ENCODE measurements at places on chromosomes 5 and 9.

GRCh38 chr9:99860266-99860665 is 38.6 kb downstream of the NR4A3 start:
- no peak for DNase-seq

DNA sequence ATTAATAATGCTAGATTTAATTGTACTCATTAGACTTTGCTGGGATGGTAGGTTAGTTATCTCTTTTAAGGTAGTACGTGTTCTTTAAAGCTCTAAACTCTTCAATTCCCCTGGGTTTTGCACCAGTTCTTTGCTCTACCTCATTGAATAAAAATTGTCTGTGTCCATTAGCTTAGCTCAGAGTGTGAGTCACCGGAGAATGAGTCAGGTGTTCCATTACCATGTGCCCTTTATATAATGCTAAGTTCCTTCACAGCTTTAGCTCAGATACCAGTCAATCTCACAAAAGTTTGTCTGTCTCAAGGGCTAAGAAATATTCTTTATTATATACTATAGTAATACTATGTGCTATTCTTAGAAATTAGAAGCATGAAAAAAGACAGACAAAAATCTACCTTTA is 339.4 kb downstream of the PRELID2 start:
- DNase-seq, result peak; percentile 2

DNA sequence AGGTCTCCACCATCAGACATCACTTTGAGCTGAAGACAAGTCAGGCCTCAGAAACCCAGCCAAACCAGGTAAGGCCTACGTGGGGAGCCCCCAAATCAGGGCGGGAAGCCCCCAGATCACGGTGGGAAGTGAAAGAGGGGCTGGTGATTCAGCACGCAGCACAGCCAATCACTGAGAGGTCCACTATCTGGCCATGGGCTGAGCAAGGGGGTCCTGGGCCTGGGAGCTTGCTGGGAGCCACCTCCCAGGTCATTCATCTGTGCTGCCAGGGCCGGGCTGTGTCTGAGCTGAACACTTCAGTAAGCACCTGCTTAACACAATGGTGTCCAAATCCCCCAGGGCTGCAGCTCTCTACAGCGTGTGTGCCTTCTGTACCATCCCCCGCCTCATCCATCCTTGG is 15.5 kb downstream of the MED10 start:
- DNase-seq, result no peak

- peak; percentile 15 for DNase-seq
Measured at GRCh38 chr5:37208883-37209797, 40.0 kb downstream of the CPLANE1 start.

DNA sequence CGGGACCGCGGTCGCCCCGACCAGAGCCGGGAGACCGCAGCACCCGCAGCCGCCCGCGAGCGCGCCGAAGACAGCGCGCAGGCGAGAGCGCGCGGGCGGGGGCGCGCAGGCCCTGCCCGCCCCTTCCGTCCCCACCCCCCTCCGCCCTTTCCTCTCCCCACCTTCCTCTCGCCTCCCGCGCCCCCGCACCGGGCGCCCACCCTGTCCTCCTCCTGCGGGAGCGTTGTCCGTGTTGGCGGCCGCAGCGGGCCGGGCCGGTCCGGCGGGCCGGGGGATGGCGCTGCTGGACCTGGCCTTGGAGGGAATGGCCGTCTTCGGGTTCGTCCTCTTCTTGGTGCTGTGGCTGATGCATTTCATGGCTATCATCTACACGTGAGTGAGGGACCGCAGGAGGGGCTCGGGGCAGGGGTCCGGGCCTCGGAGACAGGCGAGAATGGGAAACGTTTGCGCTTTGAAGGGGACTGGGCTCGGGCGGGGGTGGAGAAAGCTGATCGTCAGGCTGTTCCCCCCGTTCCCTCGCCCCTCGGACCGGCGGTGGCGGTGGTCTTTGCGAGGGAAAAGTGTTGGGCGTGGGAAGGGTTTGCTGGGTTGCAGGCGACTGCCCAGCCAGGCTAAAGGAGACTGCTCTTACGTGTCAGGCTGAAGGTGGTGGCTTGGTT is 457 bp downstream of the UGCG start:
- DNase-seq, result peak; percentile 36

GRCh38 chr9:121160025-121160424 is 41.6 kb downstream of the RAB14 start:
- no peak for DNase-seq

- no peak for DNase-seq
Measured at GRCh38 chr9:97773723-97774122, 76.6 kb upstream of the XPA start.

GRCh38 chr9:297104-297972 is 82.7 kb downstream of the DOCK8 start:
- DNase-seq, result peak; percentile 19

DNA sequence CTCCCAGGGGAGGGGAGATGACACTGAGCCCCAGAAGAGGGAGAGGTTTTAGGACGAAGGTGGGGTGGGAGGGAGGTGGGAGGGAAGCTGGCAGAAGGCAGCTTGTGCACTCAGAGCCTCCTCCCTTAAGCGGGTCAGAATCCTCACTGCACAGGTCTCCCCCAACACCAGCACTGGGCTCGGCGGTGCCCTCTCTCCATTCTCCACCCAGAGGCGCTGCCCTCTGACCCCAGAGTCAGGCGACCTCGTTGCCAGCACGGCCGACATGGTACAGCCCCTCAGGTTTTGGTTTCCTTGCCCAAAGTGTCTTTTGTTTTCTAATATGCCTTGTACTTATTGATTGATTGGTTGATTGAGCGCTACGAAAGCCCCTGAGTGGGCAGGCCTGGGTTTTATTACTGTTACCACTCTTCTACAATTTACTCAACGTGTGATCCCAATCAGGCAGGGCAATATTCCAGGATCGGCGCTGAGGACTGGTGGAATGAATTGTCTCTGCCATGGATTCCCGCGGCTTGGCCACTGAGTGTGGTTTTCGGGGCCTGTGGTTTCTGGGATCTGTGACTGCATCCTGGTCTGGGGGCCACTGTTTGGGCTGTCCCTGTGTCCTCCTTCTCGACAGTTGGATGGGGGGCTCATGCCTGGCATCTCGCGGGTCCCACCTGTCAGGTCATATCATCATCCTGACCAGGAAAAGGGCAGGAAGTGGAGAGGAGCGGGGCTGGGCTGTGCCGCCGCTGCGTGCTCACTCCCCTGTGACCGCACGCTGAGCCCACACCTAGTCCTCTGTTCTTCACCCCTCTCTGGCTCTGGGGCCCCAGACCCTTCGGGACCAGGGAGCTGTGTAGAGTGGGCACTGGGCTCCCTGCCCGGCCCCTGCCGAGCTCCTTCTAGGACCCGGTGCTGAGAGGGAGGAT is 9.6 kb upstream of the FCN2 start:
- no peak for DNase-seq

GRCh38 chr5:141714542-141715310 is 32.7 kb upstream of the ARAP3 start:
- DNase-seq, result no peak

- DNase-seq, result no peak
Measured at GRCh38 chr5:118891252-118891651, 97.1 kb downstream of the DTWD2 start.

GRCh38 chr9:18684593-18685317 is 210.8 kb downstream of the ADAMTSL1 start:
- no peak for DNase-seq

GRCh38 chr5:80266566-80266965 is 10.7 kb upstream of the SERINC5 start:
- no peak for DNase-seq

DNA sequence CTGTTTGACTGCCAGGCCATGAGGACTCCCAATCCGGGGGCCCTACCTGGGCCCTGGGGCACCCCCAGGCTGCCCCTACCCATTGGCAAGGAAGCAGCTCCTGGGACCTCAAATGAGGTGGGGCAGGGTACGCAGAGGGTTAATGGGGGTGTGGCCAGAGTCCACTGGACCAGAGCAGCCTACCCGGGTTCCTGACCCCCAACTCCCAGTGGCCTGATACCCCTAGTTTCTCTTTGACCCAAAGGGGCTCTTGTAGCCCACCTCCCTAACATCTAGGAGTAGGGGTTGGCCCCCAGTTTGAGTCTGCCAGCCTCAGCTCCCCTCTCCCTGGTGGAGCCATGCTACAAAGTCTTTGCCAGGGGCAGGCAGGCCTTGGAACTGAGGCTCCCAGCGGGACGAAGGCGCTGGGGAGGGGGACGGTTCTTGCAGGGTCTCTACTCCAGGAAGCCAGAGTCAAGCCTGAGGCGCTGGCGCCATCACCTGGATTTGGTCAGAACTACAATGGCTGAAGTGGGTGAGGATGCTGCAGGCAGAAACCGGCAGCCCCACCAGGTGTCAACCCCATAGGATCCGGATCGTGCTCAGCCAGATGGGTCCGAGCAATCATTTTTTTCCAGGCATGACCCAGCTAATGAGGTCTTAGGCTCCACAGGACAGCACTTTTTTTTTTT is 8.4 kb upstream of the CERCAM start:
- peak; percentile 74 for DNase-seq

DNA sequence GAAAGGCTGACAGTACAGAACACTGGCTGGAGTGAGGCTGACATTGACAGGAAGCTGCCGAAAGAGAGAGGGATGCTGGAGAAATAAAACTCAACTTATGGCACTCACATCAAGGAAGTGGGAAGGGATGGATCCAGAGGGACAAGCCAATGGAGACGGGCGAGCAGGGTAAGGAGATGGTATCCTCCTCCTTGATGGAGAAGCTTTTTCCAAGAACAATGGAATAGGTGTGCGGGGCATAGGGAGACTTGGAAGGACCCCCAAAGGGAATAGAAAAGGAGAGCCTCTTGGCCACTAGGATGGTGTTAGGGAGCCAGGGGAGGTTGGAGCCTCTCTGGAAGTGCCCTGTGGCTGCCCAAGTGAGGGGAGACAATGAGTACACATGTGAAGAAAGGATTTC is 58.4 kb upstream of the GRHPR start:
- no peak for DNase-seq

- DNase-seq, result no peak
Measured at GRCh38 chr5:157473383-157474320, 13.6 kb downstream of the NIPAL4 start.

GRCh38 chr5:172730981-172731679 is 39.9 kb downstream of the DUSP1 start:
- DNase-seq, result no peak

DNA sequence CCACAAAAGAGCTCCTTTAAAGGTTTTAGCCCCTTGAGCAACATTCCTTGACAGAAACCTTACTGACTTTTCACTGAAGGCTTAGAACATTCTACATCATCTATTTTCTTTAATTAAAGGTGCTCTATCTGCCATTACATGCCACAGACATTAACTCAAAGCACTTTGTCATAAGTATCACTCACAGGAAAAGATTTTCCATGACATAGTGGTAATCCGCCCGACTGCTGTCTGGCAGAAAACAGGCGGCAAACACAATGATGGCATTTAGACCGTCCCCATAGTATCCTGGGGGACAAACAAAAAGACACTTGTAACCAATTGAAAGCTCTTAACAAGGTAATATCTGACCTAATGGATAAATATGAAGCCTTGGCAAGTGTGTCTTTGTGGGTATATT is 126.2 kb upstream of the PCA3 start:
- DNase-seq, result no peak

DNA sequence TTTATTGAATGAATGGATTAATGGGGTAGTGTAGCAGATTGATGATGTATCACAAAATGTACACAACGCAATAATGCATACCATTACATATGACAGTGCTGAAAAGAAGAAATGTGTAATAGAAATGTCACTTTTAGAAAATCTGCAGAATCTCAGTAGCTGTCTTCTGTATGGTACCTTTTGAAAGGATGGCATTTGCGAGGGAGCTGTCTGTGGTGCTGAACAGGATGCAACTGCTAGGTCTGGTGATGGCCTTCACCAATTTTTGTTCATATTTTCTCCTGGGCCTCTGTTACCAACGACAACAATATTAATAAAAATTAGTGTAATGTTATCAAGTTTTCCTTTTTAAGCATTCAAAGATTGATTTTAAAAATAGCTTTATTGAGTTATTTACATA is 36.2 kb upstream of the OTULIN start:
- DNase-seq, result peak; percentile 67

GRCh38 chr9:133239533-133240090 is 30.6 kb upstream of the OBP2B start:
- no peak for DNase-seq

- DNase-seq, result no peak
Measured at GRCh38 chr5:124922255-124922975, 176.0 kb upstream of the ZNF608 start.

- no peak for DNase-seq
Measured at GRCh38 chr5:59182760-59183159, 599.9 kb downstream of the RAB3C start.

DNA sequence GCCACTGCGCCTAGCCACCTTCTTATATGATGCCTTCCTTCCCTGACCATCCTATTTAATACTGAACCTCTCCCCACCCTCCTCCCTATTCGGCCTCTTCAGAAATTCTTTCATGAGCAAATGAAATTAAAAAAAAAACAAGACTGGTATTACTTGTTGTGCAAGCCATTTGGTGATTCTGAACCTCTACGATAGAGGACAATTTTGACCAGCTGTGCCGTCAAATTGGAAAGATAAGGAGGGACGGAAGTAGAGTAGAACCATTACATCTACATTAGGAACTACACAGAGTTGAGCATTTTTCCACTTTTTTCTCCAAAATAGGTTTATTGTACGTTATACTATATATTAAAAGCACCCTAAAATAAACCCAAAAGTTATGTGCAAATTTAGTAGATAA is 2.9 kb downstream of the DHX29 start:
- DNase-seq, result no peak

- peak; percentile 50 for DNase-seq
Measured at GRCh38 chr5:180494510-180495181, 467 bp downstream of the CNOT6 start.
